Calu3 (cell line): ENCODE measurements at places on chromosomes 2 and 18. TPM values are rescaled to one million over a fixed set of nuclear protein-coding genes. Genes with fewer than 3 reads are reported as not detected.

The SERPINB4 gene
- 0.76 TPM in 1 of 2 replicates, not detected in the other for total RNA-seq

The NR4A2 gene
- 4.9 and 6.2 TPM in 2 replicates for total RNA-seq

The DLGAP1 gene
- total RNA-seq, result 3.2 and 9.0 TPM in 2 replicates

The TNFAIP6 gene
- total RNA-seq, result 1.7 and 2.7 TPM in 2 replicates

The DNER gene
- total RNA-seq, result 0.88 and 1.1 TPM in 2 replicates

The UGT1A8 gene
- total RNA-seq, result not detected in 2 replicates
